Mesothelial cell of epicardium (in vitro differentiated cells): ENCODE measurements at places on chromosomes 5 and 9. TPM values are rescaled to one million over a fixed set of nuclear protein-coding genes. Genes with fewer than 3 reads are reported as not detected.

- H3K4me1 ChIP-seq: no peaks in the 10 kb centered on the region
- no peaks in the 10 kb centered on the region for H3K27me3 ChIP-seq
- DNase-seq: no peak
- H3K27ac ChIP-seq: no peak overlapping the region
Observed at GRCh38 chr5:134132372-134133187, 18.1 kb downstream of the TCF7 start.

DNA sequence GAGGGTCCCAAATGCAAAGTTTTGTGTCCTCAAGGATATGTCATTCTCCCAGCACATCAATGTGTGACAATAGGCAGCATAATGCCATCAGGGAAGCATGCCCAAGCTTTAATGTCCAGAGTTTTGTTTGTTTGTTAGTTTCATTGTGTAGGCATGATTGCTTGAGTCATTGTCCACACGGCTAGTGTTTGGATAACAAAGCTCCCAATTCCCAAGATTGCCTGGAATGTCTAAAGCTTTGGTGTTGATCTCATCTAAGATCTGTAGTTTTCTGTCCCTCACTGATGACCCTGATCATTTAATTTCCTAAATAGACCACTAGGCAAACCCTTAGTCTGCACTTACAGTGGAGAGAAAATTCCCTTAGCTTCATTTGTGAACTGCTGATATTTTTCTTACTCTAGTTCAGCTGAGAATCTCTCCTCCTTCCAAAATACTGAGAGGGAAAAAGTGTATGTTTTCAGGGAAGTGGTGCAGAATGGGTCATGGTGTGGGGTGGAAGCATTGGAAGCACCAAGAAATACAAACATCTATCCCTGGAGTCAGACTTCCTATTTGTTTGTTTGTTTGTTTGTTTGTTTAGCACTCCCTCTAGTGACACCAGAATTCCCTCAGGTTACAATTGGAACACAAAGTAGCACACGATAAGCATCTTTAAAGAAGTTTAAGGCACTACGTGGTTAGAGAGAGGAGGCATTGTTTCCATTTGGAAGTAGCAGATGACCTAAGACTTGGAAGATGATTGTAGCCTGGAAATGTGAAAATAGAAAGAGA is 127.1 kb downstream of the PRDM6 start:
- peaks cover 3% of the 10 kb centered on the region for H3K4me1 ChIP-seq
- no peak overlapping the region for H3K4me3 ChIP-seq
- H3K36me3 ChIP-seq: no peaks in the 10 kb centered on the region
- H3K27ac ChIP-seq: no peak overlapping the region

The BARHL1 gene
- 0.11 to 0.18 TPM in 2 of 3 replicates, not detected in the other for total RNA-seq

- no peak overlapping the region for H3K27ac ChIP-seq
- H3K4me1 ChIP-seq: peaks cover 31% of the 10 kb centered on the region
- H3K27me3 ChIP-seq: no peaks in the 10 kb centered on the region
- DNase-seq: no peak
Observed at GRCh38 chr9:21326526-21327139, 8.6 kb downstream of the KLHL9 start.

DNA sequence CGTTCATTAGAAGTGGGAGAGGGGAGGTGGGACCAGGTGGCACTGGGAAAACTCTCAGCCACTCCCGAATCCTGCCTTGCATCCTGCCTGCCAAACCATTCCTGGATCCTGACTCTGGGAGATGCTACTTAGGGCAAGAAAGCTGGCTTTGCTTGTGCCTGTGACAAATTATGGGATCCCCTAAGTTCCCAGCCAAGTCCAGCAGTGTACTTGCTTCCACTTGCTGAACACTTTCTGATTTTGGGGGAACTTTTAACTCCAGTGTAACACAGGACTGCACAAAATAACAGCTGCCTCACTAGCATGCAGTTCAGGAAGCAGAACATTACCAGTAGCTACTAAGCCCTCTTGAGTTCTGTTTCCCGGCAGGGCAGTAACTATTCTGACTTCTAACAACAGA is 12.5 kb upstream of the NKX2-5 start:
- no peaks in the 10 kb centered on the region for H3K36me3 ChIP-seq
- peaks cover 7% of the 10 kb centered on the region for H3K4me1 ChIP-seq
- H3K27ac ChIP-seq: no peak overlapping the region
- H3K4me3 ChIP-seq: no peak overlapping the region

The F12 gene
- 2.1 to 2.7 TPM (median 2.3 TPM) in 3 replicates for total RNA-seq

The SDHA gene
- total RNA-seq: 83.4 to 86.3 TPM (median 85.9 TPM) in 3 replicates

The MEIKIN gene
- not detected in 3 replicates for total RNA-seq

- peaks cover 4% of the 10 kb centered on the region for H3K4me1 ChIP-seq
- H3K4me3 ChIP-seq: no peak overlapping the region
- no peak for DNase-seq
- H3K36me3 ChIP-seq: peaks cover 8% of the 10 kb centered on the region
- H3K27ac ChIP-seq: no peak overlapping the region
- no peaks in the 10 kb centered on the region for H3K27me3 ChIP-seq
Observed at GRCh38 chr5:424301-425110, 18.5 kb upstream of the EXOC3 start.

DNA sequence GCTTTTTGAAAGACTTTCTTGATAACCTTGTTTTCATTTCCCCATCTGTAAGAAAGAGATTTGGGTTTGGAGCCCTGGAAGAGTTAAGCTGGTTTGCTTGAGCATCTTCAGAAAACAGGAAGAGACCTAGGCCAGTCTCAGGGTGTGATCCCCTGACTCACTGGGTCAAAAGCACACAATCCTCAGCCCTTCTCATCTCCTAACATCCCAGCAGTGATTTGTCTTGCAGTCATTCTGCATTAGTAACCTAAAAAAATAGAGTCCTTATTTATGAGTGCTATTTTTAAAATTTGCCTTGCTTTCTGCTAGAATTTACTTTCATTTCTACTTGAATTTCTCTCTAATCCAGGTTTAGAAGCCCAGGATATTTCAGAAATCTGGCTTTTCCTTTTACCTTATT is 16.4 kb upstream of the ARSB start:
- no peak overlapping the region for H3K27ac ChIP-seq
- peaks cover 6% of the 10 kb centered on the region for H3K4me1 ChIP-seq
- H3K36me3 ChIP-seq: no peaks in the 10 kb centered on the region
- no peak for DNase-seq
- no peaks in the 10 kb centered on the region for H3K27me3 ChIP-seq

- H3K27ac ChIP-seq: no peak overlapping the region
- H3K36me3 ChIP-seq: no peaks in the 10 kb centered on the region
- peaks cover 23% of the 10 kb centered on the region for H3K4me1 ChIP-seq
- no peak for DNase-seq
- H3K27me3 ChIP-seq: peaks cover 52% of the 10 kb centered on the region
- no peak overlapping the region for H3K4me3 ChIP-seq
Observed at GRCh38 chr5:180690562-180690961, 41.2 kb upstream of the FLT4 start.

DNA sequence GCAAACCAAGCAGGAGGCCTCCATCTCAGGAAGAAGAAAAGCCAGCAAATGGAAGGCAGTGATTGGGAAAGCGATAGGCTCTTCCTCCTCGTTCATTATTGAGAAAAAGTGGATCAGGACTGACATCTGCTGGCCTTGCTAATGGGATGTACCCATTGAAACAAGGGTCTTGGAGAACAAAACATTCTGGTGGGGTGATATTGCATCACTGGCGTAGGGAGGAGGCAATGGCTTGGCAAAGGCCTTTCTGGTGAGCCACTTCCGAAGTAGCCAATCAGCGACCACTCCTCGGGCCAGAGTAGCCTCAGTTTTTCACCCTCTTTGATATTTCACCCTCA is 86.7 kb upstream of the NFIB start:
- H3K27me3 ChIP-seq: no peaks in the 10 kb centered on the region
- peaks cover 40% of the 10 kb centered on the region for H3K4me1 ChIP-seq
- H3K4me3 ChIP-seq: peak overlapping the region; percentile 4

The ADGRD2 gene
- total RNA-seq: 0.62 to 0.78 TPM (median 0.63 TPM) in 3 replicates

DNA sequence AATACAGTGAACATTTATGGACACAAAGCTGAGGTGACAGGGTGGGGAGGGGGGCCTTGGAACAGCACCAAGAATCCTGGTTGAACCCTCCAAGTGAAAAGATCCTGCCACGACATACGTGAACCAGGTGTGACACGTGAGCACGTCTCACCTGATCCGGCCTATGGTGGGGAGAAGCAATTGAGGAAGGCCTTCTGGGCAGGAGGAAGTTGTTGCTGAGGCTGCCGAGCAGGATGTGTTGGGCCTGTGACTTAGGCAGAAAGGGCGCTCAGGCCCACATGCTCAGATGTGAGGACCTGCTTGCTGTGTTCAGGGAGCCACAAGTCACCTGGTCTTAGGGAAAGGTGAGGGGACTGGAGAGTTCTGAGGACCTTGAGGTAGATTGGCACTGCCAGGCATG is 2.5 kb upstream of the MAPK9 start:
- no peaks in the 10 kb centered on the region for H3K36me3 ChIP-seq
- H3K4me3 ChIP-seq: no peak overlapping the region
- H3K27me3 ChIP-seq: no peaks in the 10 kb centered on the region
- H3K27ac ChIP-seq: no peak overlapping the region
- peaks cover 25% of the 10 kb centered on the region for H3K4me1 ChIP-seq

DNA sequence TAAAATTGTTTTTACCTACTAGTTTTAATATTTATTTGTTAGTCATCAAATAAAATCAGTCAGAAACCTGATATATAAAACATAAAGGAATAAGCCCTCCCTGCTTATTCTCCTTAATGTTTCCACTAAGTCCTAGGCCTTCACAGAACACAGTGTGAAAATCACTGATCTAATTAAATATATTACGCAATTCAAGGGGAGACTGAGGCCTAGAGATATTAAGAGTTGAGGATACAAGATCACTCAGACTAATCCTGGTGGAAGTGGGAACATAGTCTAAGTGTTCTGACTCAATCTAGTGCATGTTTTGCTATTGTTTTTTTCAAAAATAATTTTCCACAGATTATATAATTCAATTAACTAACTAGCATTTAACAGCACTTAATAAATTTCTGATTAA is 401.1 kb downstream of the SLCO4C1 start:
- no peaks in the 10 kb centered on the region for H3K36me3 ChIP-seq
- peaks cover 5% of the 10 kb centered on the region for H3K27me3 ChIP-seq
- no peak for DNase-seq
- H3K4me3 ChIP-seq: no peak overlapping the region
- peaks cover 4% of the 10 kb centered on the region for H3K4me1 ChIP-seq

DNA sequence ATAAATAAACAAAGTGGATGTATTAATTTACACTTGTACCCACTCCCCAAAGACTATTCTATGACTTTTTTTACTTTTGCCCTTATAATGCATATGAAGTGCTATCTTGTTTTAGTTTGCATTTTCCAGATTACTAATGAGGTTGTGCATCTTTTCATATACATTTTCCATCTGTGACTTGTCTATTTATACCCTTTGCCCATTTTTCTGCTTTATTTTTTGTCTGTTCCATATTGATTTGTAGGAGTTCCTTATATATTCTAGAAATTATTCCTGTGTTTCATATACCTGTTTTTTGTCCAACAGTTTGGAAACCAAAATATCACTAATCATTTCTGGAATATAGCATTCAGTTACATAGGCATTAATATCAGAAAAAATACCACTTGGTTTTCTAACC is 54.0 kb upstream of the SLC30A5 start:
- no peak overlapping the region for H3K27ac ChIP-seq
- no peak overlapping the region for H3K4me3 ChIP-seq
- peaks cover 10% of the 10 kb centered on the region for H3K4me1 ChIP-seq
- no peaks in the 10 kb centered on the region for H3K36me3 ChIP-seq

- H3K27ac ChIP-seq: no peak overlapping the region
- H3K4me1 ChIP-seq: peaks cover 6% of the 10 kb centered on the region
- peaks cover 3% of the 10 kb centered on the region for H3K36me3 ChIP-seq
- no peaks in the 10 kb centered on the region for H3K27me3 ChIP-seq
- no peak overlapping the region for H3K4me3 ChIP-seq
- no peak for DNase-seq
Observed at GRCh38 chr5:67520161-67520908, 323.7 kb upstream of the CD180 start.

- H3K4me3 ChIP-seq: no peak overlapping the region
- peaks cover 6% of the 10 kb centered on the region for H3K36me3 ChIP-seq
- H3K27ac ChIP-seq: no peak overlapping the region
- no peaks in the 10 kb centered on the region for H3K4me1 ChIP-seq
- H3K27me3 ChIP-seq: peaks cover 5% of the 10 kb centered on the region
Observed at GRCh38 chr5:43281840-43282658, 31.2 kb downstream of the HMGCS1 start.
